ENCODE measurements at places on chromosomes 13 and 19.

DNA sequence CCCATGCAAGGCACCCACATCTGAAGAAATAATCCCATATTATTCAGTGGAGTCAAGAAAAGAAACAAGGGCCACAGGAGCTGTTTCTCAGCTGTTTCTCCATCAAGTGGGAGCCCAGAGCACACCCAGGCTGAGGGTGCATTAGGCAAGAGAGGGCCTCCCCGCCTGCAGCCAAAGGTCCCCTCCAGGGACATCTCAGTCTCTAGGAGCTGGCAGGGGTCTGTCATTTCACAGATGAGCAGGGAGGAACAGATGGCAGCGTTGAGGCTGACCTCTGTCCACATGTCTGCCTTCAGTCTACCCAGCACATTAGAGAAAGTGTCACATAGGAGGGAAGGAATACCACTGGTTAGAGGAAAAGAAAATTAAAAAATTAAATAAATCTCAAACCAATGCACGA lies 157.7 kb downstream of the ZNF536 start:
- no peak for DNase-seq

- DNase-seq = no peak
These were observed 1.1 kb downstream of the ZNF570 start for GRCh38 chr19:37470216-37470615.

- no peak for DNase-seq
These were observed 36.2 kb upstream of the ENOX1 start for GRCh38 chr13:43822969-43823368.

- no peak for DNase-seq
These were observed 595 bp upstream of the RAB20 start for GRCh38 chr13:110562036-110562597.

GRCh38 chr13:109468123-109468522 lies 318.3 kb downstream of the IRS2 start:
- DNase-seq = no peak
